ENCODE measurements at places on chromosomes 1 and 21.

DNA sequence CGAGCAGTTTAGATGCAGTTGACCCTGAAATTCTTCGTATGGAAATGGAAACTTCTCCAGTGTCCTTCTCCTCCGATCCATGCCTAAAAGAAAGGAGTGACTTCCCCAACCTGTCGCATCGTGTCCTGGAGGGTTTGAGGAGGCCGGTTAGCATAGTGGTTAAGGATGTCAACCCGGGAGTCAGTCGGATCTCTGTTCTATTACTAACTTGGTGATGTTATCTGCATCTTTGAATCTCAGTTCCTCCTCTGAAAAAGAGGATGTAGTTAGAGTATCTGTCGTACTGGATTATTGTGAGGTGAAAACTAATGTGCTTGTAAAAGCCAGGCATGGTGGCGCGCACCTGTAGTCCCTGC is 684 bp downstream of the ZBTB8B start:
- peak; percentile 3 for DNase-seq

GRCh38 chr1:156993426-156994147 is 52.0 kb downstream of the ARHGEF11 start:
- DNase-seq: no peak

DNA sequence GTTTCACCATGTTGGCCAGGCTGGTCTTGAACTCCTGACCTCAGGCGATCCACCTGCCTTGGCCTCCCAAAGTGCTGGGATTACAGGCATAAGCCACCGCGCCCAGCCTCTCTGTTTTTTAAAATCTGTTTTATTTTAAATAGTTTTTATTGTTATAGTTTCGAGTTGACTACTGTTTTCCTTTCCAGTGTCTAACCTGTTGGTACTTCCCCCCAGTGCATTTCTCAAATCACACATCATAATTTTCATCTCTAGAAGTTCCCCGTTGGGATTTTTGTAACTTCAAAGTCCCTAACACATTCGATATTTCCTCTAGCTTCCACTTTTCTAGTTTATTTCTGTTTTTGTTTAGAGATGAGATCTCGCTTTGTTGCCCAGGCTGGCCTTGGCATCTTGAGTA is 7.5 kb downstream of the HES4 start:
- no peak for DNase-seq

- no peak for DNase-seq
Measured at GRCh38 chr21:34818662-34819158, 149.9 kb downstream of the CLIC6 start.

DNA sequence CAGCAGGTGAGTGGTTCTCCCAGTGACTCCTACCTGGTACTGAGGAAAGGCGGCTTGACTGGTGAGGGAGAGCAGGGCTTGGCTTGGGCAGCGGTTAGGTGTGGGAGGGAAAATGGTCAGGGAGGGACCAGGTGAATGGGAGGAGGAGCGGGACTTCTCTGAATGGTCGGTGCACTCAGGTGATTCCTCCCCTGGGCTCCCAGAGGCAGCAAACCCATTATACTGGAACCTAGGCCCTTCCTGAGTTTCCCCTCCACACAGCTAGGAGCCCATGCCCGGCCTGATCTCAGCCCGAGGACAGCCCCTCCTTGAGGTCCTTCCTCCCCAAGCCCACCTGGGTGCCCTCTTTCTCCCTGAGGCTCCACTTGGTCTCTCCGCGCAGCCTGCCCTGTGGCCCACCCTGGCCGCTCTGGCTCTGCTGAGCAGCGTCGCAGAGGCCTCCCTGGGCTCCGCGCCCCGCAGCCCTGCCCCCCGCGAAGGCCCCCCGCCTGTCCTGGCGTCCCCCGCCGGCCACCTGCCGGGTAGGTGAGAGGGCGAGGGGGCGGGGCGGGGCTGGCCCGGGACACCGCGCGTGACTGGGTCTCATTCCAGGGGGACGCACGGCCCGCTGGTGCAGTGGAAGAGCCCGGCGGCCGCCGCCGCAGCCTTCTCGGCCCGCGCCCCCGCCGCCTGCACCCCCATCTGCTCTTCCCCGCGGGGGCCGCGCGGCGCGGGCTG is 2.3 kb downstream of the ARTN start:
- DNase-seq: no peak

DNA sequence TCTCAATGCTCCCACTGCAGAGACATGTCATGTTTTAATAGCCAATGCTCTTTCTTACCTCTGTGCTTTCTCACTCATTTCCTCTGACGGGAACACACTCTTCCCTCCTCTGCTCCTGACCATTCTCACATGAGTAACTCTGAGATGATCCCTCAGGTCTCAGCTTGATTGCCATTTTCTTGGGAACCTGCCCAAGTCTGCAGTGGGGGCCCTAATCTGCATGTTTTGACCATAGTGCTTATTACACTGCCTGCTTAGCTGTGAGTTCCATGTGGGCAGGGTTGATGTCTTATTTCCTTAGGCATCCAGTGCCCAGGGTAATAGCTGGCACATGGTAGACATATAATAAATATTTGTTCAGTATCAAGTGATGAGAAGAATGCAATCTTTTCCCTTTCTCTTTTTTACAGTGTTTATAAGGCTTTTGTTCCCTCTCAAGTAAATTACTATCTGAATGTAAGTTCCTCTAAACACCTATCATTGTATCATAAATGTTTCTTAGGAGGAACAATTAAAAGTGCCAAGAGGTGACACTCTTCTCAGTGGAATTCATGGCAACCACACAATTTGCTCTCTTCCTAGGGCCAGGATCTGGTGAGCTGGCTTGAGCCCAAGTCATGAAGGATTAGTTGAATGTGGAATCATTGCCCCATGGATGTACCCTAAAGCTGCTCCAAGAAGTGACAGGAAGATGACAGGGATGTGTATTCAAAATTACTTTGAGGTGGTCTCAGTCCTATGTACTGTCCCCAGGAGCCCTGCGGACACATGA is 485.4 kb upstream of the USP24 start:
- DNase-seq: no peak

GRCh38 chr1:228510101-228510802 is 23.1 kb downstream of the RNF187 start:
- DNase-seq: no peak

DNA sequence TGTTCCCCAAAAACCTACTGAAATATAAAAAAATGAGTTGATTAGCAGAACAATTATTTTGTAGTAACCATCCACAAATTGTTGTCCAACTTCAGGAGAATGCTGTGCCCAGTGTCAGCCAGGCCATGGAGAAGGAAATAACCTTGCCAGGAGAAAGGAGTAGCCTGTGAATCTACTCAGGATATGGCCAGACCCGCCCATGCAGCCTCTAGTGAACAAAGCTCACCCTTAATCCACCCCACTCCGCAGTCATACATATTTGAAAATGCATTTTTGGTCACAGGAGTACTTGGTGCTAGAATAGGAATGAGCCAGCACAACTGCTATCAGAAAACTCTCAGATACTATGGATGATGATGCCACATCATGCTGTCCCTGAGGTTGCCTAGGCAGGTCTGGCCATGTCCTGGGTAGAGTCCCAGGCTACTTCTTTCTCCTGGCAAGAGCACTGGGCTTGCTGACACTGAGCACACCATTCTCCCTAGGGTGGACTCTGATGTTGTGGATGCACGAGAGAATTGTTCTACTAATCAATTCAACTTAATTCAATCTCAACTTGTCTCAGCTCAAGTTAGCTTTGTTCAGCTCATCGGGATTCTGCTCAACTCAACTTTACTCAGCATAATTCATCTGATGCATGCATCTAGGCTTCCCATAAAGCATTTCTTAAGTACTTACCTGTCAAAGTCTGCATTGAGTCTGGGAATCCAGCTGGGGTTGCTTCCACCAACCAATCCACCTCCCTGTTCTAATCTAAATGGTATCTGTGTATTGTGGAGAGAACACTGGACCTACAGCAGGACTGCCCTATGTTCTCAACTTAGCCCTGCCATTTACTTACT is 18.2 kb downstream of the STYXL2 start:
- DNase-seq: no peak

GRCh38 chr1:177341773-177342172 is 171.0 kb downstream of the BRINP2 start:
- DNase-seq: no peak

GRCh38 chr1:36641776-36642175 is 159.1 kb upstream of the CSF3R start:
- no peak for DNase-seq

GRCh38 chr1:153503766-153504165 is 32.0 kb downstream of the S100A6 start:
- no peak for DNase-seq

DNA sequence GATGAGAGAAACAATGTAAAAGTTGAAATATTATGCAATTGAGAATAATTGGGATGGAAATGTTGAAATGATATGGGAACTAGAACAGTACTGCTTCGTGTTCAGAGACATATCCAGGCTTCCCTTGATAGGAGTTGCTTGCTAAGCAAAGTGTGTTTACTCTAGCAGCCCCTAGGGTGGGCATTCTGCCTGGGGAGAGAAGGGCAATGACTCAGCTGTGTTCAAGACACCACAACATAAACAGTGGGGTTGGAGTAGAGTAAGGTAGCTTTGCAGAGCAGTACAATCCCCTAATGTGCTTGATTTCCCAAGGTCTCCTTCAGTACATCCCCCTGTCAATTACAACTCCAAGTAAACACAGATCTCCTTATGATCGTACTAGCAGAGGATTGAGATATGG is 4.8 kb upstream of the PCNX2 start:
- no peak for DNase-seq

DNA sequence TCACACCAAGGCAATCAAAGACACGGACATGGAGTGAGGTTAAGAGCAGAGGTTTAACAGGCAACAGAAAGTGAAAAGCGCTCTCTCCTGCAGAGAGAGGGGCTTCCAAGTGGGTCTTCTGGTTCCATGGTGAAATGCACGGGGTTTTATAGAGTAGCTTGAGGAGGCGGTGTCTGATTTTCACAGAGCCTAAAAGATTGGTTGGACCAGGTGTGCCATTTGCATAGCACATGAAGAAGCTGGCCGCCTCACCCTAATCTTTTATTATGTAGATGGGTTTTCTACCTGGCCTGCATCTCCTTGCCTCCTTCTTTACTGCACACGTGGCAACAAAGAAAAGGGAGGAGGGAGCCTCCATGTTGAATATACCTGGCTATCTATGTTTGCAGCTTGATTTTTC is 197.3 kb downstream of the RYR2 start:
- DNase-seq: no peak

GRCh38 chr1:208410409-208410808 is 166.2 kb upstream of the PLXNA2 start:
- DNase-seq: no peak

GRCh38 chr1:165531021-165531420 is 12.8 kb upstream of the LRRC52 start:
- DNase-seq: no peak

DNA sequence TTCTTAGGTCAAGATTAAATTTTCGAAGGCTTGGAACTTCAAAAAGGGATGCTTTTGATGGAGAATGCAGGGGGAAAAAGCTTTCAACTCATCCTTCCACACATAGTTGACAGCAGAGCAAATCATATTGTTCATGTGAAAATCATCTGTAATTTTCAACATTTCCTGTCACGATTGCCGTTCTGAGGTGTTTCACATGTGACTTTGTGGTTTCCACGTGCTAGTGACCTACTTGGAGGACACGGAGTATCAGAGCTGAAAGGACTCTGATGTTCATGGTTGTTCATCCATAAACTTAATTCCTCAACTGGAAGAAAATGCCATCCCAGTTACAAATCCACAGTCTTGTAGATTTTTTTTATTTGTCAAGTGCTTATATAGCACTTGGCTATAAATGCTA is 79.1 kb downstream of the ZP4 start:
- DNase-seq: no peak

GRCh38 chr1:179228783-179229213 is 679 bp downstream of the ABL2 start:
- peak; percentile 20 for DNase-seq

DNA sequence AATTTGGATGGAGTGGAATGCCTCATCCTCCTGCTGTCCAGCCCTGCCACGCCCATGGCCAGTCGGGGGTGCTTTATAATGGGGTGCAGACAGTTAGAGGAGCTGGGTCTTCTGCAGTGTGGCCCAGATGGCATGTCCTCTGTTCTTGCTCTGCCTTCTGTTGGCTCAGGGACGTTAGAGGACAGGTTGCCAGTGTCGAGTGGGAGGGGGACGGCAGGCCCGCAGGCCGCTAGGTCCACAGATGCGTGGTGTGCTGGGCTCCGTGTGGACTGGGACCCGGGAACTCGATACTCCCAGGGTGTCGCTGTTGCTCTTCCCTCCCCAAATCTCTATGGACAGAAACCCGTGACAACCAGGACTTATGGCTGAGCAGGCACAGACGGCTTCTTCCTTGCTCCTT is 33.3 kb downstream of the SIM2 start:
- DNase-seq: no peak

GRCh38 chr1:205792481-205792881 is 17.2 kb upstream of the RAB29 start:
- no peak for DNase-seq

DNA sequence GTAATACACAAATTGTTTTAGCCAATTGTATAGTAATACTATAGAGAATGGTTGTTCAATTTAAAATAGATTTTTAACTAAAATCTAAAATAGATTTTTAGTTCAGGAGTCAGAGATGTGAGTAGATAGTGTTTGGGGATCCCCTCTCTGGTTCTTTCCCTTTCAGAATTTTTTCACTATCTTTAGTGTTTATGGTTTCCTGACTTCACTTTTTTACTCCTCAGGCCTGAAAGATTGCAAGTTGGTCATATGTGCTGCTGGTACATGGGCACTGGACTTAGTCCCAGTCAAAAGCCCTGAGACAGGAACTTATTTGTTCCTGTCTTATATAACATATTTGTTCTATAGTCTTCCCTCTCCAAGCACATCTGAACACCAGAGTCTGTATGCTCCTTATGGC is 96.8 kb upstream of the ATP1B1 start:
- no peak for DNase-seq

DNA sequence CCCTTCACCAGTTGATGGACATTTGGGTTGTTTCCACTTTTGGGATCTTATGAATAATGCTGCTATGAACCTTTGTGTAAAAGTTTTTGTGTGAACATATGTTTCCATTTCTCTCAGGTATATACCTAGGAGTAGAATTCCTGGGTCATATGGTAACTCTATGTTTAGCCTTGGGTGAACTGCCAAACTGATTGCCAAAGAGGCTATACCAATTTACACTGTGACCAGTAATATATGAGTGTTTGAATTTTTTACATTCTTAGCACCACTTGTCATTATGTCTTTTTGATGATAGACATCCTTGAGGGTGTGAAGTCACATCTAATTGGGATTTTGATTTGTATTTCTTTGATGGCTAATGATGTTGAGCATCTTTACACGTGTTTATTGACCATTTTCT is 290.1 kb downstream of the DUSP10 start:
- DNase-seq: no peak

GRCh38 chr1:205811660-205812059 is 1.3 kb downstream of the SLC41A1 start:
- no peak for DNase-seq

GRCh38 chr21:44724926-44725325 is 13.6 kb upstream of the TSPEAR start:
- no peak for DNase-seq

- no peak for DNase-seq
Measured at GRCh38 chr1:206000641-206001339, 2.4 kb downstream of the RAB7B start.

Measured in inflammatory macrophage treated with lipopolysaccharide for 1 hour (primary cell).